ENCODE measurements at places on chromosomes 6 and 20. TPM values are rescaled to one million over a fixed set of nuclear protein-coding genes. Genes with fewer than 3 reads are reported as not detected.

The TMEM239 gene
- not detected for polyA plus RNA-seq

The HLA-DRA gene
- 19.3 TPM for polyA plus RNA-seq

The ZNF831 gene
- polyA plus RNA-seq: 0.16 TPM

The TTK gene
- polyA plus RNA-seq: 0.21 TPM

The ATP6V1G2 gene
- 1.9 TPM for polyA plus RNA-seq

The SUMO4 gene
- 0.09 TPM for polyA plus RNA-seq

The MAFB gene
- 7.9 TPM for polyA plus RNA-seq

The FAM217A gene
- polyA plus RNA-seq: 1.2 TPM

The IL17F gene
- not detected for polyA plus RNA-seq

The SRSF6 gene
- polyA plus RNA-seq: 111 TPM

The RIMS1 gene
- polyA plus RNA-seq: 0.27 TPM

The ZSCAN23 gene
- polyA plus RNA-seq: 0.42 TPM

Data from pancreas (tissue), 10 donors.